NCI-H1092 treated with DMSO at 0.1 percent for 48 hours (cell line): ENCODE measurements at places on chromosomes 2 and 18.

- no peak for DNase-seq
These were observed 300.1 kb upstream of the NXPH2 start for GRCh38 chr2:139080244-139080643.

- DNase-seq, result no peak
These were observed 199.4 kb upstream of the REV1 start for GRCh38 chr2:99689145-99689742.

- DNase-seq, result no peak
These were observed 43.8 kb downstream of the KANSL3 start for GRCh38 chr2:96594282-96594681.

DNA sequence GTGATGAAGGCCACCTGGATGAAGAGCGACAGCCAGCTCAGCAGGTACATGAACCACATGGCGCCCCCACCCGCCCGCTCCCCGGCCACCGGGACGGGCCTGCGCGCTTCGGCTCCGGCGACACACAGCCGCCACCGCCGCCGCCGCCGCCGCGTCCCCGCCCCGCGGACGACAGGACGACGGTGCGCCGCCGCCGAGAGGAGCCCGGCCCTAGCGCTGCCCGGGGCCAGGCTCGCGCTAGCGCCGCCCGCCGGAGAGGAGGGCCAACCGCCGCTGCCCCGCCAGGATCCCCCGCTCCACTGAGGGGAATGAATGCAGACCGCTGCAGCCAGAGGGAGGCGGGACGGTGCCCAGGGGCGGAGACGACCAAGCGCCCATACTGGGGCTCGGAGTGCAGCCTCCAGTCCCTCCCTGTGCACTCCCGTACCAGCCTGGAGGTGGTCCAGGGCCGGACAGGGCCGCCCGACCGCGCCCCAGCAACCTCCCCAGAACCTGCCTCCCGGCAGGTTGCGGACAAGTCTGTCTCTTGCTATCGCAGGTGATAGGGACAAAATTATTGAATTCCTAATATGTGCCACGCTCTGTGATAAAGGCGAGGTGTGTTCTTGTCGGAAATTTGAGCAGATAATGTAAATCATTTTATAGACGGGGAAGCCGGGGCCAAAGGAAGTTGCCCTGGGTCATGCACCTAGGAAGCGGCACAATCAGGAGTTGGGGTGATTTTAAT is at the start of gene TEX261:
Gene TEX261, minus strand, starts transcription at position 175 of the 727 bp plus-strand sequence. Its CDS starts 116 bp downstream, at position 59.
- peak; percentile 82 for DNase-seq

DNA sequence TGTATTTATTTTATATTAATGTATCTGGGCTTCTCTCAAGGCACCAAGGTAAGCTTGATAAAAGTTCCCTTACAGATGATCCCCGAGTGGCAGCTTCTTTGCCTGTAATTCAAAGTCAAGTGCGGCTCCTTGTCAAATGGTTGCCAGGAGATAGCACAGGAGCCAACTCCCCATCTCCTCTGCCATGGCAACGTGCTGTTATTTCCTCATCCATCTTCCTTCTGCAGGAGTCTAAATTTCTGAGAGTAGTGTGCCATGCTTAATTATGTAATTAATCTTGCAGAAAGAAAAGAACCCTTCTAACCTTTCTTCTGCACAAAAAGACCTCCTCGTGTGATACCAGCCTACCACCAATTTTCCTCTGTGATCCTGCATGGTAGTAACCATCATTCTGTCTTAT is 46.2 kb upstream of the ACMSD start:
- DNase-seq, result no peak

- DNase-seq, result no peak
These were observed 8.4 kb downstream of the L3MBTL4 start for GRCh38 chr18:6406075-6406909.

- no peak for DNase-seq
These were observed 332.1 kb upstream of the FAM98A start for GRCh38 chr2:33931164-33931563.

- no peak for DNase-seq
These were observed 1.3 kb upstream of the TGFBRAP1 start for GRCh38 chr2:105330681-105331375.

DNA sequence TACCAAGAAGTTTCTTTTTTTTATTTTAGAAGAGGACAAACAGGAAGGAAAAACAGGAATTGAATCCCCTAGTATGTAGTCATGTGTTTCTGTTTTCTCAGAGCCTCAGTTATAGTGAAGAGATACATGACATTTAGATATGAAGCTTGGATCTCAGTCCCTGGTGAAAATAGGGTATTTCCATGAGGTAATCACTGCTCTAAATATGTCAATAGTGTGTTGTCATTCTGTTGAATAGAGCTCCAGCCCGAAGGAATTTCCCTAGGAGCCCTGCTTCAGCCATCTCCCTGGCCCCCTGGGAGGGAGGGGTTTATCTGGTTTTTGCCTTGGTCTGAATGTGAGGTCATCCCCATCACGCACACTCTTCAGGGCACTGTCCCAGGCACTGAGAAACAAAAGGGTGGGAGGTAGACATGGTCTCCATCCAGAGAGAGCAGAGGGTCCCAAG is 47.1 kb upstream of the REL start:
- no peak for DNase-seq

- DNase-seq, result no peak
These were observed 212.8 kb downstream of the BCL2 start for GRCh38 chr18:63106727-63107126.

GRCh38 chr2:199936554-199936953 is 18.7 kb downstream of the TYW5 start:
- no peak for DNase-seq

- no peak for DNase-seq
These were observed 119.0 kb upstream of the ITGA6 start for GRCh38 chr2:172308253-172308935.

DNA sequence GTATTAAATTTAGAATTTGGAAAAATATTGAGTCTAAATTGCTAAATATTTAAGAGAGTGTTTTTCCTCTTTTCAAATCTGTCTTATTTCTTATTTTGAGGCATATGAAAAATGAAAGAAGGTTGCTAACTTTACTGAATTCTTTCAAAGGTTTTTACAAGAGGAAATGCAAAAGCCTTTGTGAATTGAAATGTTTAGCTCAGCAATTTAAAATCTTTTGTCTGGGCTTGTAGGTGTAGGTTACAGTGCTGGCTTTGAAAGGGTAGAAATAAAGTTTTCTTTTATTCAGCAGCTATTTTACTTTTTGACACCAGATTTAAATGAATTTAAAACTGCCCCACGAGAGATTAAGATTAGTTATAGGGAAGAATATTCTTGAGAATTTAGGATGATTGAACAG is 192.0 kb downstream of the CDH7 start:
- no peak for DNase-seq

GRCh38 chr2:16650287-16651249 is 15.1 kb downstream of the CYRIA start:
- no peak for DNase-seq

GRCh38 chr18:38940863-38941531 is 1375.4 kb upstream of the CELF4 start:
- DNase-seq, result no peak

GRCh38 chr2:105381101-105381668 is 17.7 kb downstream of the FHL2 start:
- no peak for DNase-seq

- DNase-seq, result no peak
These were observed 476.3 kb upstream of the VWC2L start for GRCh38 chr2:213934560-213934959.

- DNase-seq, result no peak
These were observed 52.1 kb downstream of the ABCG8 start for GRCh38 chr2:43890855-43891254.

- DNase-seq, result no peak
These were observed 35.7 kb downstream of the RTTN start for GRCh38 chr18:70169747-70170146.

DNA sequence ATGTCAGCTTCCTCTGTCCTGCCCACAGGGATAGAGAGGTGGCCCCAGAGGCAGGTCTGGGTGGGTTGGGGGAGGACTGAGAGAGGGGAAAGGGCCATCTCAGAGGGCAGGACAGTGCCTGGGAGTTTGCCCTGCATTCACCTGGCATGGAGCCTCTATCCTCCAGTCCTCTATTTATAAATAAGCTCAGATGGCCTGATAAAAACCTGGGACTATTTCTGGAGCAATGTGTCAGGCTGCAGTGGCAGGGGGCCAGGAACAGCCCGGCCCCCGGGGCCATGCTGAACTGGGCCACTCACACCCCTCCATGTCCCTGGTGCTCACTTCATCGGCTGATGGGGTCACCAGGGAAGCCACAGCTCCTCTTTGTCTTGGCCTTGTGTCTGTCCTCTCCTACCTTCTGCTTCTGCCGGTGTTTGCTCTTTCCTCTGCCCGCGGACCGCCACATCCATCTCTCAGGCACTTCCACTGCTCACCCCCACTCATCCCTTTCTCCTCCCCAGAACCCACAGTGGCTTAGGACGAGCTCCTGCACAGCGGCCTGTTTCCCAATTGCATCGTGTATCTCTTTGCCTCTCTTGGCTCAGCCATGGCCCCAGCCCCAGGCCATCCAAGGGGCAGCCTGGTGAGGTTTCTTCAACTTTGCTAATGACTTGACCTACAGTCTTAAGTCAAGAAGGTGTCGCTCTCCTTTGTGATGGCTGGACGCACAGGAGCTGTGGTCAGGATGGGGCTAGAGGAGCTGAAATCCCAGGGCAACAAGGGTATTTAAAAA is 38.8 kb downstream of the SCTR start:
- no peak for DNase-seq

GRCh38 chr2:217066510-217067270 is 206.8 kb upstream of the TNP1 start:
- no peak for DNase-seq

DNA sequence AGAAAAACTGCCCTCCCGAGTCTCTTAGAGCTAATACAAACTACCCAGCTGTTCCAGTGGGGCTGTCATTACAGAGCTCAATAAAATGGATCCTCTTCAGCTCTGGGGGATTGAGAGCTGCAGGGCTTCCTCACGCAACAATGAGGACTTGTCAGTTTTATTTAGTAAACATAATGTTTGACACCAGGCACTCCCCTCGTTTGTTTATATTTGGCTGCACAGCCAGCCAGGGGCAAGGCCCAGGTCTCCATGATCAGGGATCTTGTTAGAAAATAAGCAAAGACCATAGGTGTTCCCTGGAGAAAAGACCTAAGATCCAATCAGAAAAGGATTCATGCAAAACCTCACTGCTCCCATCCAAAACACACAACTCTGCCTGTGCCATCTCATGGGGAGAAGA is 158.2 kb downstream of the C1D start:
- no peak for DNase-seq

DNA sequence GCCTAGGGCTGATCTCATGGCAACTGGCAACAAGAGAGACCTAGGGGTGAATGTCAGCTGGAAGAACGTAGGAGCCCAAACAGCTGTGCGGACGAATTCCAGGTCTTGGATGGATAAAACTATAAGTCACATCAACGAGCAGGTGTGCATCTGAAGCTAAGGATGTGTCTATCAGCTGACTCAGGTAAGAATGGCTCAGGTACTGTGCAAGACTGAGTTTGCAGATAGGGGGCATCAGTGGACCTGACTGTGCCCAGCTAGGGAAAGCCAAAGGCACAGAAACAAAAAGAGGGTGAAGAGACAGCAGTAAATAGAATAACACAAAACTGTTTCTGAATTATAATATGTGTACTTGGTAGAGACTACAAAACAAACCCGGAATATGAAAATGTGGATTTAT is 357.3 kb downstream of the ZEB2 start:
- DNase-seq, result peak; percentile 2

DNA sequence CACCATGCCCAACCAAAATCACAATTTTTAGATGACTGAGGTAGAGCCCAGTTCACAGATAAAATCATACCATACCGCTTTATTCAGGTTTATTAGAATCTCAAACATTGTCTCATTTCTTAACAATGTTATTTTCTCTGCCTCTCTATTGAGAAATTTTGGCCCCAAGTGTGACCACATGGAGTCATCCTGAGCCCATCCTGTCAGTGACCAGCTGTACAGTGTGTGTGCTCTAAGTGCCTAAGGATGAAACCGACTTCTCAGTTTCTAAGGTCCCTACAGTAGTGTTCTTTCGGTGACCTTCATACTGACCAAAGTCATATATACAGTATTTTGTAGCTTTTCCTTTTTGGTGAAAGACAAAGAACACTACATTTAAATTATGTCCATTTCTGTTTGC is 123.7 kb upstream of the MSTN start:
- DNase-seq, result no peak

DNA sequence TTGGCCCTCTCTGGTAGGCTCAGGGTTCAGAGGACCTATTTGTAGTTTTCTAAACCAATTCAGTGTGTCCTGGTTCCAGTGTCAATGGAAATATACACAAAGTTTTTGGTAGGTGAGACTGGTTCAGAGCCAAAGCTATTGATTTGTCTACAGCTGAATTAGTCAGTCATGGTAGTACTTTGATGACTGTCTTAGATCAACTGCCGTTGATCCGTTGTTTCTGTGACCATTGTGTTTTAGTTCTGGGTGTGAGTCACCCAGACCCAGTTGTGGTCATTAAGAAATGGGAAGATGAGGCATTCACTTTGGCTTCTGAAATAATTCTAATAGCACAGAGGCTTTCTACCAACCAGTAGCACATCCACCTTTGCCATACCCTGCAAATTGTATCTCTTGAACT is 16.0 kb upstream of the RPE start:
- DNase-seq, result no peak

DNA sequence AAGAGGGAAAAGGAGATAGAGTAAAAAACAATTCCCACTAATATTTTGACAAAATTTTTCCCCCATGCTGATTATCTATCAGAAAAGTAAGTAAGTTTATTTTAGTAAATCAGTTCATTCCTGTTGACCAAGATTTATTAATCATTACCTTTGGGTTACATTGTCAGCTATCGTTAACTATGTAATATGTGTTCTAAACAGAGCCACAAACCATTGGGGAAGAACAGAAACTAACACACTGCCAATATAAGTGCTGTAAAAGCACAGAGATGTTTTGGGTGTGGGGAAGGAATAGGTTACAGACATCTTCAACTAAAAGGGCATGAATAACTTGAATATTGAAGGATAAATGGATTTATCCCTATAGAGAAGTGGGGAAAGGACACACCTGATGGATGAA is 42.5 kb upstream of the ACADL start:
- DNase-seq, result no peak

DNA sequence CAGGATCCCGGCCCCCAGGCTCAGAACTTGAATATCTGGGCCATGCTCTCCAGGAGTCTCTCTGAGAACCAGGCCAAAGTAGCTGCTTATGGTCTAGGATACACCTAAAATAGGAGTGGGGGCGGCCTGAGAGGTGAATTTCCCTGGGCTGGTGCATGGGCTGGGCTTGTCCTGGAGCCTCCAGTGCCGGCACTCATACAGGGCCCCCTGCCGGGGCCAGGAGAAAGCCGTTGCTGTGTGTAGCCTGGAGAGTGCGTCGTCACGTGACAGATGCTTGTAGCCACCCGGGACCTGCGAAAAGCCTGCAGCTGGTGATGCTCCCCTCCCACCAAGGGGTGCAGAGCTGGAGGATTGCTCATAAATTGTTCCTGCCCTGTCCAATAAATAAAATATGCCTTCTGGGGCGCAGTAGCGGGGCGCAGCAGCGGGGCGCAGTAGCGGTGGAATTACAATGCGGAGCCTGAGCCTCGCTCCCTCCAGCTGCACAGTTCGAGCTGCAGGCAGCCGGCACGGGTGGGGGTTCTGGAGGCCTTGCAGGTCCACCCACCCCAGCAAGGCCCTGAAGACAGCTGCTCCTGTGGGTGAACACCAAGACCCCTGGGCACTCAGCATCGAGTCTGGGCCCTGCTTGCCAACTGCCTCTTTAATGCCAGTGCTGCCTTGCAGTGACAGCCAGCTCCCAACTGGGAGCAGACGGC is 289.9 kb downstream of the NDUFA10 start:
- peak; percentile 52 for DNase-seq

- no peak for DNase-seq
These were observed 73.1 kb downstream of the TMEM185B start for GRCh38 chr2:120150040-120150482.
